AG08395 (cell line): ENCODE measurements at places on chromosomes 11 and 22.

GRCh38 chr22:39129746-39130145 is 22.7 kb downstream of the CBX7 start:
- no peak for DNase-seq

DNA sequence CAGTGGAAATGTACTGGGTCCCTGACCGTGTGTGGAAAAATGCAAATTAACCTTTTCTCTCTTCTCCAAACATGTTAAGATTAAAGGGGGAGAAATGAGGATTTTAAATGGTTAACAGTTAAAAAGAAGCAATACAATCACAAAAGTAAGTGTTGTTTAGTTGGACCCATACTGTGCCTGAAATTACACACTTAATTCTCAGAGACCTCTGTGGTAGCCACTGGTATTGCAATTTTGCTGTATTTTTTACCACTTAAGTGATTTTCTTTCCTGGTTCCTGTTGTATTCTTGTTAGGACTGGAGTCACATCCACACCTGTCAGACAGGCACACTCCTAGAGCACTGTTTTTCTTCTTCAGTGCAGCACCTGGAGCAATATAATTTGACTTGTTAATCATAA is 179.6 kb upstream of the PDGFD start:
- no peak for DNase-seq

GRCh38 chr22:29821291-29822016 is 16.6 kb downstream of the ASCC2 start:
- DNase-seq = peak; percentile 38

GRCh38 chr11:76770642-76771445 is 12.3 kb upstream of the TSKU start:
- DNase-seq = peak; percentile 78
